ENCODE measurements at places on chromosomes 13 and 19.

DNA sequence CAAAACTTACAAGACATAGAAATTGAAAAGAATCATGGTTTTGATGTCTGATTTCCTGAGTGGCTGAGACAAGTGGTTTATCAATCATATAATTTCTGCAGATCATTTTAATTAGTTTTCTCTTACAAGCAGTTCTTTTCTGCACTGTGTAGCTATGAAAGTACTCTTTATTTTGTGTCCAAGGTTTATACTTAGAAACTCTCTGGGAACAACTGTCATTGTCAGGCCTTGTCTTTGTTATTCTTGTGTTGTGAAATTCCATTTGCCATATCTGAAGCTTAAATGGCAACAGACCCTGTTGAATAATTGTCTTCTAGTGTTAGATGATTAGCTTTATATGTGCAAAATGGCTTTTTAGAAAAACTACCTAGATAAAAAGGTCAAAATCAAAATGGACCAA is 312.1 kb downstream of the FGF14 start:
- DNase-seq, result no peak

- no peak for DNase-seq
Measured at GRCh38 chr19:33509774-33510173, 11.8 kb downstream of the PEPD start.

DNA sequence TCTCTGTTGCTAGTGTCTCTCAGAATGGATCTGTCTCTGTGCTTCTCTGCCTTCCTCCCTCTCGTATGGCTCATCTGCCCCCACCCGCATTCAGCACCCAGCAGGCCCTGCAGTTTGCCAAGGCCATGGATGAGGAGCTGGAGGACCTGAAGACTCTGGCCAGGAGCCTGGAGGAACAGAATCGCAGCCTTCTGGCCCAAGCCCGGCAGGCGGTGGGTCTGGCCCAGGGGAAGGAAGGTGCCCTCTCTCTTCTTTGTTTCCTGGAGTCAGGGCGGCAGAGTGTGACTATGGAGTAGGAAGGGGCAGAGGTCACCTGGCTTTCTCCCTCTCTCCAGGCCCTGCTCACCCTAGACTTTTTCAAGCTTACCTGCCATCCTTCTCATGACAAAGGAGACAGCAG is 10.9 kb downstream of the KASH5 start:
- DNase-seq, result no peak

- DNase-seq, result no peak
Measured at GRCh38 chr13:24050292-24050711, 110.2 kb upstream of the SPATA13 start.

DNA sequence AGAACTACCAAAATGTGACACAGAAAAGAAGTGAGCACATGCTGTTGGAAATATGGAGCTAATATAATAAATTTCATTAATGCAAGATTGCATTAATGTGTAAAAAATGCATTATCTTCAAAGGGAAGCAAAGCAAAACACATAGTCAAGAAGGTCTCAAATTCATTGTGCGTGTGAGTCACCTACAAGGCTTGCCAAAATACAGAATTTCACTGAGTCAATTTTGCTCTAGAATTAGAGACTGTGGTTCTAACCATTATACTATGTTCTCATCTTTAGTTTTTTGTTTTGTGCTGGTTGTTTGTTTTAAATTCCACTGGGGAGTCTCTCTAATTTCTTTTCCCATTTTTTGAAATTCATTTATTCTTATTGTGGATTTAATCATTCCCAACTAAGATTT is 149.8 kb upstream of the SLITRK1 start:
- no peak for DNase-seq

DNA sequence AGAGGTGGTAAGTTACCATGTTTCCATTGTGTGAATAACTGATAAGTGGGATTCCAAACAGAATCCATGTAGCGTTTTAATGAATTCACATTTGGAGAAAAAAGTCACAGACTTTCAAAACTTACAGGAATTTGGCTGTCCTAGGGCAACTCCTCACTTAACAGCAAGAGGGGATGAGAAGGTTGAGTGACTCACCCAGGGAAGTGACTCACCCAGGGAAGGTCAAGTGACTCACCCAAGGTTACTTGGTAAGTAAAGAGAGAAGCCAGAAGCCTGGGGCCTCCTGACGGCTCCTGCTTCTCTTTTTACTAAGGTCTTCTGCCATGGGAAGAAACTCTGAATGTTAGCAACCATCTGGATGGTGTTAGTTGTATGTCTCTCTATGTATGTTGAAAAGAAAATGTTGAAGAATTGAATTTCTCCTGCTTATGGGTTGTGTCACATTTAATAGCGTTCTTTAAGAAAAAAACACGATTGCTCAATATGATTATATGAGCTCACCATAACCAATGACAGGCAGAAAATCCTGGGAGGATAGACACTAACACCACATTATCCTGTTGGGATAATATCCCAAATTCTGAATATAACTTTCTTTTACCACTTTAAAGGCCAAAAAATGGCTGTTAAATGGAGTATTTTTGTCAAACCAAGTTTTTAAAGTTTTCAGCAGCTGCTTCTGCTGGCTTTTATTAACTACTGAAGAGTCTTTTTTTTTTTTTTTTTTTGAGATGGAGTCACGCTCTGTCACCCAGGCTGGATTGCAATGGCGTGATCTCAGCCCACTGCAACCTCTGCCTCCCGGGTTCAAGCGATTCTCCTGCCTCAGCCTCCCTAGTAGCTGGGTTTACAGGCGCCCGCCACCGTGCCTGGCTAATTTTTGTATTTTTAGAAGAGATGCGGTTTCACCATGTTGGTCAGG is 195.6 kb downstream of the GGACT start:
- peak; percentile 80 for DNase-seq

GRCh38 chr19:34731019-34731829 is 2.8 kb upstream of the ZNF181 start:
- no peak for DNase-seq

Measured in stimulated activated CD4-positive, alpha-beta T cell treated with anti-CD3 and anti-CD28 coated beads, Interleukin-4, amount 100 ng/mL, for 4 hours (primary cell).